ENCODE measurements at places on chromosomes 1 and 21. TPM values are rescaled to one million over a fixed set of nuclear protein-coding genes. Genes with fewer than 3 reads are reported as not detected.

DNA sequence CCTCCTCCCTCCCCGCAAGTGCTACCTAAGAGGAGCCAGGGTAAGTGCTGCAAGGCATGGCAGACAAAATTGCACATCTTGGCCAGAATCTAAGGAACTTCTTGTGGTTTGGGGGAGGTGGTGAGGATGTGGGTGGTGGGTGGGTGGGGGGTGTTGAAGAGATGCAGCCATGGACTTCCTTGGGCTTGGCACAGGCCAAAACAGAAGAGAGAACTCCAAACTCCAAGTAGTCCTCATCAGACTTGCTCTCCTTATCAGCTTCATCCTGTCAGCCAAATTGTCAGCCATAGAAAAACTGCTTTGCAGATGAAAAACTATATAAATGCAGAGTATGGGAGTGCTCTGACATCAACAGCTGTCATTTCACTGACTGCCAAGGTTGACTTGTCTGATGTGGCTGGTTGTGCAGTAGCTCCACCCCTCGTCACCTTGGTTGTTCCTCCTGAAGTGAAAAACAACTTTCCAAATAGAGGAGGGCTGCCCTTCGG, 7.1 kb downstream of the AMIGO1 start:
- DNase-seq = no peak

ISG15 gene
- total RNA-seq = 13.7 TPM

MYOG gene
- 11.0 TPM for total RNA-seq

GRCh38 chr1:36284061-36284460, 22.1 kb upstream of the SH3D21 start:
- no peak for DNase-seq

CD247 gene
- 1.2 TPM for total RNA-seq

DNA sequence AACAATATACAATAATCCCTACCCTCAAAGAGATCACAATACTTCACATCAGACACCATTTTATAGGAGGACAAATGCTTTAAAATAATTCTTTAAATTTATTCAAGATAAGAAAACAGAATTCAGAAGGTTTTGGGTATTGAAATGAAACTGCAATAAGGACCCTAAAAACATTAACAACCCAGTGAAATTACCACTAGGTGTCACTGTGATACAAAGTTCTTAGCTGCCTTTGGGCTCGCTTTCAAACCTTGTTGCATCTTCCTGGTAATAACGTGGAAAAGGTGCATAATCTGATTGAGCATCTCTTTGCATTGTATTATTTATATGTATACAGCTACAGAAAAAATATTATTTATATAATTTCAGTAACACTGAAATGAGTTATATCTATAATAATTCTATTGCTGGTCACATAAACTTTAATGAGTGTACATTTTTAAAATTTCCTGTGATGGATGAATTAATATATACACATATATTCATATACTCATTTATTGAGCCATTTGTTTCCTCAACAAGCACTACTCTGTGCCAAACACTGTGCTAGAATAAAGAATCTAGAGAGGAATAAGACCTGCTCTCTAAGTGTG, 185.2 kb downstream of the FAF1 start:
- DNase-seq = peak; percentile 32

Measured in skin of body (tissue), 3 donors.